ENCODE measurements at places on chromosomes 12 and 14.

- no peak for DNase-seq
Observed at GRCh38 chr12:124817076-124818000, 46.3 kb downstream of the SCARB1 start.

DNA sequence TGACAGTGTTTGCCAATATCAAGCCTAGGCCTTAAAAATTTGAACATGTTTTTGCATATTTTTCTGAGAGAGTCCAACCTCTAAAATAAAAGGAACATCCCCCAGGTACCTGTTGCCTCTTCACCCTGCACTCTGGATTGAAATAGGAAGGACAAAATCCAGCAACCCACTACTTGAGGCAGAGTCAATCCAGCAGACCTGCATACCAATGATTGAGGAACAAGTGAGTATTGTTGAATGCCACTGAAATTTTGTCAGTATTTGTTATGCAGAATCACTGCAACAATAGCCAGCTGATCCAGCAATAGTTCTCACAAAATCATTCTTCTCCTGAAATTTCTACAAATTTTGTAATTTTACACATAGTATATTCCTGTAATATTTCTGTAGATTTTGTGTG lies 460.6 kb upstream of the FOXG1 start:
- DNase-seq = no peak

GRCh38 chr12:110180591-110181005 lies 56.4 kb downstream of the IFT81 start:
- no peak for DNase-seq

GRCh38 chr12:26697217-26697616 lies 135.8 kb downstream of the ITPR2 start:
- DNase-seq = no peak

- DNase-seq = no peak
Observed at GRCh38 chr12:15700595-15700994, 88.6 kb downstream of the EPS8 start.

DNA sequence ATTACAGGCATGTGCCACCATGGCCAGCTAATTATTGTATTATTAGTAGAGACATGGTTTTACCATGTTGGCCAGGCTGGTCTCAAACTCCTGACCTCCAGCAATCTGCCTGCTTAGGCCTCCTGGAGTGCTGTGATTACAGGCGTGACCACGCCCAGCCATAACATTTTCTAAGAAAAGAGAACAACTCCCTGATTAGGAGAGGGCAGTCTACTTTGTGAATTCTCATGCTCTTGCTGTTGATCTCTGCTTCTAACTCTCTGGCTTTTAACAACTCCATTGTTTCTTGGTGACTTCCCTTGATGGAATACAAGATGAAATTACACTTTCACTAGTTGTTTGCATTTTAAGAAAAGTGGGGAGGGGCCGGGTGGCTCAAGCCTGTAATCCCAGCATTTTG lies 33.6 kb downstream of the SSH1 start:
- DNase-seq = no peak

DNA sequence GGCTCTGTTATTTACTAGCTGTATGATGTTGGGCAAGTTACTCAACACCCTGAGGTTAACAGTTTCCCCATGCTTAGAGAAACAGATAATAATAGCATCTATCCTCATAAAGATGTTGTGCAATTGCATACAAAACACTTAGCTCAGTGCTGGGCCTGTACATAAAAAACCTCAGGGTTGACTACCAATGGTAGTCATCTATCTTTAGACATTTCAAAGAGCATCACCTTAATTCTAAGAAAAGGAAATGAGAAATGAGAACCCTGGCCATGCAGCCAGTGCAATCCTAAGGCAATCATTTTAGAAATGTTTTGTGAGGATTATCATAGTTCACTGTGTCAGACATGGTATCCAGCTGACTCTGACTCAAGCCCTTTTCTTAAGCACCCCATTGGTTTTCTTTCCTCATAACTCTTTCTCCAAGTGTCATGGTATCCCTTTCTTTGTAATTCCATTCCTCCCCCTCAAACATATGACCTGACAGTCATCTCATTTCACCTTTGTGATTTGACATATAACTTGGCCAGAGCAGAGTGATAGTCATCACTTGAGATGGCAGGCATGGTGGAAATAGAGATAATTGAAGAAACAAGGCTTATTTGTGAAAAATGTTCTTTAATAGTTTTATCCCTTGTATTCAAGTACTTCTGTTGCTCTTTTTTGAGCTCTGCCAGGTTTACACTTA lies 29.5 kb upstream of the OSBPL8 start:
- DNase-seq = no peak

DNA sequence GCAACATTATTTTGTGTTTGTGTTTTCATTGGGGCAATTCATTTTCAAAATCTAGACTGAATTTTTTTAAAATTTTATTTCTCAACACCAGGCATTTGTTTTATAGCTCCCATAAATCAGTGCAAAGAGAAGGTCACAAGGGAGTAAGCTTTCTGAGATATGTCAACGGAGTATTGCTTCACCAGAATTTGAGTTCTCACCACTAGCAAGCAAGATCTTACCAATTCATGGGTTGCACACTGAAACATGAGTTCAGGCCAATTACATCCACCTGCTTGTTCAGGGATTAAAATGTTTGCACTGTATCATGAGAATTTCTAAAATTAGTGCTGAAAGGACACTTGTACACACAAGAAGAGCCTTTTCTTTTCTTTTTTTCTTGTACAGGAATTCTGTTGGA lies 121.9 kb downstream of the CAND1 start:
- no peak for DNase-seq

GRCh38 chr12:84718906-84719305 lies 193.7 kb downstream of the SLC6A15 start:
- DNase-seq = no peak

DNA sequence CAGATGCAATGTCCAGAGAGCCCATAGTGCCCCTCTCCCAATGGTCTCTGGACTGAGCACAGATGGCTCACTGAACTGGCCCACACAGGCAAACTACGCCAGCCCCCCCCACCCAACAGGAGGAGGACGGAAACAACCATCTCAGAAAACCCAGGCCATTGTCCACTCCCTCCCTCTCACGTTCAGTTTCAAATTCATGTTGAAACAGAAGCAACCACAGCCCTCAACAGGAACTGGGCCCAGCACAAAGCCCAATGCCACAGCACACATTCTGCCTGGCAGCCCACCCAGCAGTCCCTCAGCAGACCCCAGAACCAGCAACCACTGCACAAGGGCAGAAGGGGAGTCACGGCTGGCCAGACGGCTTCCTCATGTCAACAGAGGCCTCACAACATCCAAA lies 10.6 kb downstream of the CCDC88C start:
- no peak for DNase-seq

GRCh38 chr14:100776681-100777365 lies 49.1 kb upstream of the MEG3 start:
- no peak for DNase-seq

DNA sequence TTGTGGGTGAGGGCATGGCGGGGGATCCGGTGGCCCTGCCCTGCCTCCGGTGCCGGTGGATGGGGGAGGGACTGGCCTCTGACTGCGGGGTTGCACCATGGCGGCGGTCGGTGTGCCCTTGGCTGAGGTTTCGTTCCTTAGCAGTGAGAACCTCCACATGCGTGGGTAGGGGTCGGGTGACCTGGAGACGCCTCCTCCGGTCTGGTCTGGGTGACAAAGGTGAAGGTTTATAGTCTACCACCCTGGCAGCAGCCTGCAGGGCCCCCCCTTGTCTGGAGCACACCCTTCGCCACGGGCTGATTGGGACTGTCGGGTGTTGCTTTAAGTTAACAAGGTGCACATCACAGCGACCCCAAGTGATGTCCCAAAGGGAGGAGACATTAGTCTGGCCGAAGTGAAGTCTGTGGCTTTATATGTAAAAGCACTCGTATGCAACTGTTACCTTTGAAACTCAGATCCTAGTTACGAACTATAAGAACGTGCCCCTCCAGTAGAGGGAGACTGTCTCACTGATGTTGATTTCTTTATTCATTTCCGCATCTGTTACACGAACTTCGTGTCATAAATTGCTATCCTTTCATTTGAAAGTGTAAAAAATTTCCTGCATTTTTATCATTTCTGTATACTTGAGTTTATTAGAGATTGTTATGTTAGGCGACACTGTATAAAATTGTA lies 74.4 kb downstream of the WDR20 start:
- DNase-seq = no peak

- DNase-seq = no peak
Observed at GRCh38 chr14:103393676-103394626, 8.7 kb downstream of the MARK3 start.

GRCh38 chr12:59005193-59005955 lies 85.1 kb upstream of the LRIG3 start:
- no peak for DNase-seq

- DNase-seq = no peak
Observed at GRCh38 chr14:75041613-75042012, 9.7 kb downstream of the MLH3 start.

- DNase-seq = peak; percentile 86
Observed at GRCh38 chr12:49342066-49342913, 4.4 kb upstream of the DNAJC22 start.

- no peak for DNase-seq
Observed at GRCh38 chr12:104502217-104502616, 45.5 kb downstream of the CHST11 start.

DNA sequence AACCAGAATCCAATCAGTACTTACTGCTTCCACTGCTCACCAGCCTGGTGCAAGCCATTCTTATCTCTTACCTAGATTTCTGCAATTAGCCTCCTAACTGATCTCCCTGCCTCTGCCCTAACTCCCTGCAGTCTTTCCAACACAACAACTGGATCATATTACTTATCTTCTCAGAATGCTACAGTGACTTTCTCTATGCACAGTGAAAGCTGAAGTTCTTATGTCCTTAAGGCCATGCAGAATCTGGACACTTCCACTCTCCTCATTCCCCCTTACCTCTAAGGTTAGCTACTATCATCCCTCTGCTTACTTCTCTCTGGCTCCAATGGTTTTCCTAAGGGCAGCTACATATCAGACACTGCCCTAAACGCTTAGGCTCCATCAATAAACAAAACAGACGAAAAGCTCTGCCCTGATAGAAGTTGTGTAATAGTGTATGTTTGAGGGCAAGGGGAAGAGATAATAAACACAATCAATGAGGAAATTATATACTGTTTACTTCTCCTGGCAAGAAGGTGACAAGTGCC lies 4.0 kb downstream of the KTN1 start:
- DNase-seq = no peak

DNA sequence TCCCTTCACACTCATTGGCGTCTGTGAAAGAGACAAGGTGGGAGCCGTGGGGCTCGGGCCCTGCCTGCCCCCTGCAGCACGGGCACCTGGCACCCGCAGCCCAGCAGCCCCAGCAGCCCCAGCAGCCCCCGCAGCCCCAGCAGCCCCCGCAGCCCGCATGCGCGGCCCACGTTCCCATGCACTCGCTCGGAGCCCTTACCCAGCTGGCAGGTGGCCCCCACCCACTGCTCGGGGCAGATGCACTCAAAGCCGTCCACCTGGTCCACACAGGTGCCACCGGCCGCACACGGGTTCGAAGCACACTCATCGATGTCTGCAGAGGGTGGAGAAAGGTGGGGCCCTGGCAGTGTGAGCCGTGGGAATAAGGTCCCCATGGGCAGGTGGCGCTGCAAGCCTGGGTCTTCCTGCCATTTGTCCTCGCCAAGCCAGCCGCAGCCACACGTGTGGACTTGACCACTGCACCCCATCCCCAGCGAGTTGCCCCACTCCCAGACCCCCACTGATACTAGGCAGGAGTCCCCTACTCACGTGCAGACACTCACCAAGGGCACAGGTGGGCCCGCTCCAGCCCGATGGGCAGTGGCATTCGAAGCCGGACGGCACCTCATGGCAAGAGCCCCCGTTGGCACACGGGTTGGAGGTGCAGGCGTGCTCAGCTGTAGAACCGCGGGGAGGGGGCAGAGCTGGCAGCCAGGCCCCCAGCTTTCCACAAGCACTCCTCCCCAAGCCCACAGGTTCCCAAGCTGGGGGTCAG lies 17.3 kb downstream of the JAG2 start:
- no peak for DNase-seq

DNA sequence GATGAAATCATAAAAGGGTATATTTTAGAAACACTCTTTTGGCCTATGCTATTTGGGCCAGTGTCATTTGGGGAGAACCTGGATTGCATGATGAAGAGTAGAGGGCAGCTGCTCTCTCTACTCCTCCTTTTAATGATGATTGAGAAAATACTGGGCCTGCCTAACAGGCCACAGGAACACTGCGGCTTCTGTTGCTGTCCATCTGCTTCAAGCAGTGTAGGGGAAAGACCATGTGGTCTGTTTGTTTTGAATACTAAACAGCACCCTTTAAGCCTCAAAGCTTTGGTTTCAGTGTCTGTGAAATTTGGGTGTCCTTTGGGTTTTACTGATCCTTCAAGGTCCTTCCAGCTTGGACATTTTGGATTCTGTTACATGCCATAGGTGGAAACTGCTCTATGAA lies 78.0 kb downstream of the TTC6 start:
- no peak for DNase-seq

DNA sequence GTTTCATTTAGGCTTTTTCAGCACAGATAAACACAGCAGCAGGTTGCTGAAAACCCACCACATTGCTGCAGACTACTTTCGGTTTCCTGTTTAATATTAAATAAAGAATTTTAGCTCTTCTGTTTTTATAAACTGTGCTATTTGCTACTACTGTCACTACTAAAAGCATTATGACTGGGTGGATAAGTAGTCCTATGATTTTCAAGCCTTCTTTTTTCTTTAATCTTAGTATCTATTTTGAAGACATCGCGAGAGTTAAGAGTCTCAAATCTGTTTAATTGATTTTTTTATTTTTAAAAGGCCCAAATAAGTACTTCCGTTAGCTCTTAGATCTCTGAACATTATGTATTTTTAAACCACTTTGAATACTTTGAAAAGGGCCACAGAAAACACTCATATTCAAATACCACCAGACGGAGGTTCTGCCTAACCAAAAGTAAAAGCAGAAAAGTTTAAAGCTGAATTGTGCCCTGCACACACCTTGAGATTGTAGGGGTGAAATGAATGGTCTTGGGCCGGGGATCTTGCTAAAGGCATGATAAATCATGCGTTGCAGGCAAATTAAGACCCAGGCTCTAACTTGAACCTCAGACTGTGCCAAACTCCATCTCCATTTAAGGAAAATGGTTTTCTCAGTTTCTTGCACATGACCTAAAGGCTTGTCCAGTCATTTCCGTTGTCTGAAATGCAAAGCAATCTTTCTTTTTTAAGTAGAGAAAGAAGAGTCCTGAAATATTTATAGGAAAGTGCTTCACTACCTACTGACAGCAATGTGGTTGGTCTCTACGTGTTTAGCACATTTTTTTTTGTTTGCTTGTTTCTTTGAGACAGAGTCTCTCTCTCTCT lies 13.6 kb upstream of the FOXN3 start:
- DNase-seq = no peak

DNA sequence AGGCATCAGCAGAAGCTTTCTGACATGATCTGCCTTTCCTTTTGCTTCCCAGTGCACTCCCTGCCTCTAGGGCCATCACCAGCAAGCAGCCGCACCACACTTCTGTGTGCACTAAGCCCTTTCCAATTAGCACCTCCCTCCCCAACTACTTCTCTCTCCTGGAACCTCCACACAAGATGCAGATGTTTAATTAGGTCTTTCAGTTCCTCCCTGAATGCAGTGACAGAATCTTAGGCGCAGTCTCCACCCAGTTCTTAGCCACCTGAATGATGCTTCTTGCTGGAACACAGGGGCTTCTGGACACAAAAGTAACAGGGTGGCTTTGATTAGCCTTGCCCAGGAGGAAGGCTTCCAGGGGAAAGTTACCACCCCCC lies 32.9 kb downstream of the NIN start:
- DNase-seq = no peak

- no peak for DNase-seq
Observed at GRCh38 chr14:102606296-102606695, 13.8 kb downstream of the RCOR1 start.
